ENCODE measurements at places on chromosomes 2 and 18. TPM values are rescaled to one million over a fixed set of nuclear protein-coding genes. Genes with fewer than 3 reads are reported as not detected.
A peak's percentile ranks its signal among the peaks of the same experiment; 100 is the strongest.

The METTL4 gene
- total RNA-seq = 12.5 TPM

The ADAM23 gene
- total RNA-seq = 3.4 TPM

The IL1B gene
- total RNA-seq = 3.1 TPM

The ZBTB7C gene
- 1.7 TPM for total RNA-seq

DNA sequence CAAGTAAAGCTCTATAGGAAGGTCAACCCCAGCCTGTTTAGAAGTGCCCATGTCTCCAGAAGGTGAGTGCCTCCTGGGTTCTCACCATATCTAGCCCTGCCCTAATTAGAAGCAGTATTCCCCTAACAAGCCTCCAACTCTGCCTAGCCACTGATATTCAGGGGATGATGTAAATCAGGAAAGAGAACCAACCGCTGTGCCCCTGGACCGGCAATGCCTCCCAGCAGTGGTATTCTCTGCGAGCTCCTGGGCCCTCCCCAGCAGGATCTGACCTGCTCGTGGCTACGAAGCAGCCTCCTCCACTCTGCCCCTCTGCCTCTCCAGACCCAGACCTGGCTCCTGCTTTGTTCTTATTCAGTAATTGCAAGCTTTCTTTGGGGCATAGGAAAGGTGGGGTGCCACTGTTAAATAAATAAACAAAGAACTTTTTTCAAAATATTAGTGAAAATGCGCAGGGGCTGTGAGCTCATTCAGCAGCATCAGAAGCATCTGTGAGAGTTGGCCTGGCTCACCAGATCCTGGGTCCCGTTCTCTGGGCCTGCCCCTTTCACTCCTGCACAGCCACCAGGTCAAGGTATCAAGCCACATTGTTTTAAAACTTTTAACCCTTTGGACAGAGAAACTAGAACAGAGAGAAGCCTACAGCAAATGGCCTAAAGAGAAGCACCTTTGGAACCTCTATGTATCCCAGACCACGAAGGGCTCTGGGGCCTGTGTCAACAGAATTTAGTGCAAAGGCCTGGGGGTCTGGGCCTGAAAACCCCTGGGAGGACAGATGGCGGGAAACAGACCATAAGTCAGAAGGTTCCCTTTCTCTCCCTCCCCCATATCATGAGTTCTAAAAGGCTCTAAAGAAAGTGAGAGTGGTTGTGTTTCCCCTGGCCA lies 11.9 kb downstream of the MREG start:
- no peak for DNase-seq

- no peak for DNase-seq
Measured at GRCh38 chr18:5315838-5316237, 20.3 kb upstream of the ZBTB14 start.

- no peak for DNase-seq
Measured at GRCh38 chr2:34291076-34291475, 692.0 kb upstream of the FAM98A start.

DNA sequence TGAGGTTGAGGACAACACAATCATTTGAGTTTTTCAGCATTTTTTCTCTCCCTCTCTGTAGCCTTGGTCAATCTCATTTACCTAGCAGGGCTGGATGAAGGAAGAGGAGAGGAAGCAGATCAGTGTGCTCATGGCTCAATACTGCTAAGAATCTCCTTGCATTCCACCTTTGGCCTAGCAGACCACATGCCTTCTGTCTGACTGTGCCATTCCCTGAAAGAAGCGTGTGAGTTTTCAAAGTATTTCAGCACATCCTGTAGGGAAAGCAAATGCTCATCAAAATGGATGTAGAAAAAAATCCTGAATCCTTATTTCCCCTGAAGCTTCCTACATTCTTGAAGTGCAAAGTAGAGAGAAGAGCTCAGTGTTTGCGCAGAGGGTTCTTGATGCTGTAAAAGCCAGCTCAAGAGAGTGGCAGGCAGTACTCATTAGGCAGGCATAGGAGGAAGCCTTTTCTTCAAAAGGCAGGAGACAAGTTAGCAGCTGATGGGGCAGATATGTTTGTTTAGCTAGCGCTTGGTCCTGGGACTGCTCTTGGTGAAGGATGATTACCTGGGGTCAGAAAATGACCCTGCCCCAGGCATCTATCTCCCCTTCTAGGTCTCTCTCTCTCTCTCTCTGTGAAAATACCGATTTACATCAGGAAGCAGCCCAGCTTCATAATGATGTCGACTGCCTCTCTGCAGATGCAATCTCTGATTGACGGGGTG lies 14.4 kb upstream of the PIK3C3 start:
- DNase-seq = peak; percentile 11

GRCh38 chr2:224359569-224359968 lies 42.3 kb downstream of the FAM124B start:
- no peak for DNase-seq

- no peak for DNase-seq
Measured at GRCh38 chr18:56202678-56203077, 435.7 kb downstream of the TXNL1 start.

GRCh38 chr2:150812664-150813367 lies 325.3 kb upstream of the RND3 start:
- no peak for DNase-seq

- no peak for DNase-seq
Measured at GRCh38 chr2:186130748-186131641, 355.1 kb upstream of the ZC3H15 start.

GRCh38 chr2:218867900-218868299 lies 8.3 kb downstream of the WNT6 start:
- DNase-seq = no peak
